ENCODE measurements at places on chromosomes 6 and 20.

GRCh38 chr6:167688123-167688522, 138.6 kb upstream of the AFDN start:
- no peak for DNase-seq

DNA sequence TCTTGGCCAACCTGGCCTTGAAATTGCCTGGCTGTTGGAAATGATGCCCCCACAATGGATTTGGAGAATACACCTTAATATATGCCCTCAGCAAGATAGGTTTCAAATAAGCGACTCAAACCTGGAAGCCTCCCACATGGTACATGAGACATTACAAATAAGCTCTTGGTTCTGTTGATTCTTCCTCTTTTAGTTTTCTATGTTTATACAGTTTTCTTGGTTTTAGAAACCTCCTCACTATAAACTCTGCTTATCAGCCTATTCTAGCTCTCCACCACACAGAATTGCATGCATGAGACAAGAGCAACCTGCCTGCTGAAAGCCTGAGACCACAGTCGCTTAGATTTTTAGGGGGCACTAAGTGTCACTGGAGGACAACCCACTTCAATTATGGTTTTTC, 108.8 kb upstream of the PREP start:
- DNase-seq = no peak

- DNase-seq = no peak
These were observed 189.2 kb downstream of the UTRN start for GRCh38 chr6:144474290-144474689.

DNA sequence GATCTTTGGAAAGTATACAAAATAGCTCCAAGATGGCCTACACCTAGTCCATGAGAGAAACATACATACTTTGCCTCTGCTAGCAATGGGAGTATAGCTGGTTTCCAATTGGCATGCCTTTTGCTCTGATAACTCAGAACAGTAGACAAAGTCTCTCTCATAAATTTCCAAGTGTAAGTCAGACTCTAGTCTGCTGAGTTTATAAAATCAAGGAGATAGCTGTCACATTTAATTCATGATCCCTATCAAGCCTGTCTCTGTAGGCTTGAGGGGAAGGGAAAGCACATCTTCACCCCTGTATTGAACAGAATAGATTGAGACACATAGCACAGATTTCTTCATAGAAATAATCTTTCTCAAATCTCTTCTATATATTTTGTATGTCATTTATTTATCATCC, 87.8 kb upstream of the HTR1B start:
- no peak for DNase-seq

GRCh38 chr20:47304287-47304686, 52.2 kb downstream of the ZMYND8 start:
- DNase-seq = peak; percentile 33

GRCh38 chr6:133352046-133352445, 110.9 kb downstream of the EYA4 start:
- DNase-seq = no peak

DNA sequence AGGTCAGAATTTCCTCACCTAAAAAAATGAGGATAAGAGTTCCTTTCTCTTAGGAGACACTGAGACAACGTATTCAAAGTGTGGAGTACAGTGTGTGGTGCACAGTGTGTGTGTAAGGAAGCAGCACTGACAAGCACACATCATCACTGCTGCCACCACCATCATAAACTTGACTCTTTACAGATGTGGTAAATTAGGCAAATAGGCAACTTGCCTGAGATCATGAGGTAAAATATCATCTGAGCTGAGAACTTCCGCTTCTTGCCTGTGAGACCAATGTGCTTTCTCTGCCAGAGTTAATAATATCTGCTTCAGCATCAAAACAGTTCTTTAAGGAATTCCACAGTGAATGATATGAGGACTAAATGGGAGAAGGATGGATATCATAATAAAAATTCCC, 52.7 kb downstream of the LYRM4 start:
- peak; percentile 87 for DNase-seq

- no peak for DNase-seq
These were observed 140.1 kb upstream of the BEND6 start for GRCh38 chr6:56814802-56815201.

GRCh38 chr20:13771853-13772453, 12.8 kb downstream of the ESF1 start:
- peak; percentile 34 for DNase-seq

GRCh38 chr6:45647341-45648261, 269.9 kb upstream of the SUPT3H start:
- DNase-seq = no peak
